Stimulated activated CD4-positive, alpha-beta T cell treated with anti-CD3 and anti-CD28 coated beads, Interleukin-4, amount 100 ng/mL, for 4 hours (primary cell): ENCODE measurements at places on chromosomes 5 and 9.

- no peak for DNase-seq
Measured at GRCh38 chr5:122736086-122736845, 38.6 kb upstream of the SNX2 start.

DNA sequence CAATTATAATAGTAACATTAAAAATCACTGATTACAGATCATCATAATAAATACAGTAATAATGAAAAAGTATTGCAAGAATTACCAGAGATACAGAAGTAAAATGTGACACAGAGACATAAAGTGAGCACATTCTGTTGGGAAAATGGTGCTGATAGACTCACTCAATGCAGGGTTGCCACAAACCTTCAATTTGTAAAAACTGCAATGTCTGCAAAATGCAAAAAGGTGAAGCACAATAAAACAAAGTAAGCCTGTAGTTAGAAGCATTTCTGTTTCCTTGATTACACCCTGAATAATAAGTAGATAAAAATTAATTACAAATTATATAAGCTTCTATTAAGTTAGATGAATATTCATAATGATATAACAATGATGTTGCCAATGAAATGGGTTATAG, 736.2 kb upstream of the CHD1 start:
- DNase-seq, result no peak

GRCh38 chr5:2293906-2294305, 411.2 kb upstream of the IRX4 start:
- no peak for DNase-seq

DNA sequence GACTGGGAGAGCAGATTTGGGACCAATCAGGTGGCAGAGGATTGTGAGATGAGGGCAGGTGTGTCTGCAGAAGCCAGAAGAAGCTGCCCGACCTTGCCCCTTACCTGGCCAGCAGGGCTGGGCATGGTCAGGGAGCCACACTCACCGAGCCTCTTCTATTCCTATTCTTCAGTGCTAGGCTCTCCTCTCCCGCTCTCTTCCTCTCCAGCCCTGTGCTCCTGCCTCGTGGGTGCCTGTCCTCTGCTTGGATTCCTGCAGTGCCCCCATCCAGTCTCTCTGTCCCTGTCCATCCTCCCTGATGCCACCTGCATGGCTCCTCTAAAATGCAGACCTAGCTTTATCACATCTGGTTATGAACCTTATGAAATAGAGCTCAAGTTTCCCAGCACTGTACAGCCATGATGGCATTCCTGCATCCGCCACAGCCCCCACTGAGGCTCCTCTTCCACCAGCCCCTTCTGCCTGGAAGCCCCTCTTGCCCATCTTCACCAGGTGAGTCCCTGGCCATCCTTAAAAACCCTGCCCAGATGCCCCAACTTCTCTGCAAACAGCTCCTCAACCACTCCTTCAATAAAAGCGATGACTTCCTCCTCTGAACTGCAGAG, 8.2 kb downstream of the UBE2QL1 start:
- DNase-seq, result no peak

- no peak for DNase-seq
Measured at GRCh38 chr5:128406803-128407202, 131.2 kb downstream of the FBN2 start.

GRCh38 chr9:23258569-23258968, 567.5 kb downstream of the ELAVL2 start:
- DNase-seq, result no peak

GRCh38 chr9:74589576-74589975, 92.4 kb downstream of the RORB start:
- DNase-seq, result no peak

DNA sequence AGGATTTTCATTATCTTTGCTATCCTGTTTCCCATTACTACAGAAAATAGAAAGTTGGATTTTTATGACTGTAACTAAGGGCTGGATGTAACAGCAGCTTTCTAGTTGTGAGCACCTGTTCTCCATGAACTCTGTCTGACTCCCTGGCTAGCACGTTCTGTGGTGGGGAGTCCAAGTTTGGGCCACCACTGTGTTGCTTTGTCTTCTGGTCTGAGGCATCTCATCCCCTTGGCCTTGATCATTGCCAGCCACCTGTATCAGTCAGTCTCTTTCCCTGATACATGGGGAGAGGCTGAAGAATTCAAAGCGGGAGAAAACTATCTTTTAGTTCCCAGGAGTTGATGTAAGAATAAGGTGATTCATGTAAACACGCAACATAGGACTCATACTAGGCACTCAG, 33.4 kb downstream of the WDR70 start:
- DNase-seq, result no peak
